Inflammatory macrophage treated with lipopolysaccharide for 4 hours (primary cell): ENCODE measurements at places on chromosomes 16 and 17.

GRCh38 chr17:75460295-75460694 is 3.9 kb downstream of the TMEM94 start:
- peak; percentile 27 for DNase-seq

GRCh38 chr16:35678-36305 is 17.6 kb downstream of the POLR3K start:
- DNase-seq, result no peak

DNA sequence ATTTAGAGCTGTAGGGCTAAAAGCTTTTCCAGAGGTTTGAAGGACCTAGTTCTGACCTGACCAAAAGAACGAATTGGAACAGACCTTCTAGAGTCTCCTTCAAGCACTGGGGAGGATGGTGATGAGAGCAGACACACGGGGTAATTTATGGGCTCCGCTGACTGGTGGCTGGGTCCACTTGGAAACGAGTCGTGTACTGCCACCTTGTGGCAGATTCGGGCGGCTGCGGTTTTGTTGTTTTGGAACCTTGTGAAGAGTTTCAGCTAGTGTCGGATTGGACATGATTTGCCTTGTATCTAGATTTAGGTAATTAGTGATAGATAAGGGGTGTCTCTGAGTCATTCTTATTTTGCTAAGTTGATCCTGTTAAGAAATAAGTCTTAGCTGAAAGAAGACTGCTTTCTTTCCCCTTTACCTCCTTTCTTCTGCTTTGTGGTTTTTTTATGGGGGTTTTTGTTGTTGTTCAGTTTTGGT is 98.9 kb downstream of the AATF start:
- peak; percentile 69 for DNase-seq

- peak; percentile 12 for DNase-seq
These were observed 95.8 kb upstream of the MPHOSPH6 start for GRCh38 chr16:82265809-82266208.

DNA sequence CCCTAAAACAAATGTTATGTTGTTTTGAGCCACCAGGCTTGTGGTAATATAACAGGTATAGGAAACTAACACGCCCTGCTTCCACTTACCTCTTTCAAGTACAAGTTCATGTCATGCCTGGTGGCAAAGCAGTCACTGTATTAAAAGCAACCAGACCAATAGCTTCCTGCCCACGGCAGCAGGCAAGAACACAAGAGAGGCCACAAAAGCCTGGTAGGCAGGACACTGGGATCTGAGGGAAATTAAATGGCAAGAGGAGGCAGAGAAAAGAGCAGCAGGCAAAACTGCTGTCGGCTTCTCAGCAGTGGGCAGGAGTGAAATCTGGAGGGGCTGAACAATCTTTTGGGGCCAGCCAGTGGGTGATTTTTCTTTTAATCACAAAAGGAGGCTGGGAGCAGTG is 2.2 kb downstream of the CYTH1 start:
- DNase-seq, result peak; percentile 47

DNA sequence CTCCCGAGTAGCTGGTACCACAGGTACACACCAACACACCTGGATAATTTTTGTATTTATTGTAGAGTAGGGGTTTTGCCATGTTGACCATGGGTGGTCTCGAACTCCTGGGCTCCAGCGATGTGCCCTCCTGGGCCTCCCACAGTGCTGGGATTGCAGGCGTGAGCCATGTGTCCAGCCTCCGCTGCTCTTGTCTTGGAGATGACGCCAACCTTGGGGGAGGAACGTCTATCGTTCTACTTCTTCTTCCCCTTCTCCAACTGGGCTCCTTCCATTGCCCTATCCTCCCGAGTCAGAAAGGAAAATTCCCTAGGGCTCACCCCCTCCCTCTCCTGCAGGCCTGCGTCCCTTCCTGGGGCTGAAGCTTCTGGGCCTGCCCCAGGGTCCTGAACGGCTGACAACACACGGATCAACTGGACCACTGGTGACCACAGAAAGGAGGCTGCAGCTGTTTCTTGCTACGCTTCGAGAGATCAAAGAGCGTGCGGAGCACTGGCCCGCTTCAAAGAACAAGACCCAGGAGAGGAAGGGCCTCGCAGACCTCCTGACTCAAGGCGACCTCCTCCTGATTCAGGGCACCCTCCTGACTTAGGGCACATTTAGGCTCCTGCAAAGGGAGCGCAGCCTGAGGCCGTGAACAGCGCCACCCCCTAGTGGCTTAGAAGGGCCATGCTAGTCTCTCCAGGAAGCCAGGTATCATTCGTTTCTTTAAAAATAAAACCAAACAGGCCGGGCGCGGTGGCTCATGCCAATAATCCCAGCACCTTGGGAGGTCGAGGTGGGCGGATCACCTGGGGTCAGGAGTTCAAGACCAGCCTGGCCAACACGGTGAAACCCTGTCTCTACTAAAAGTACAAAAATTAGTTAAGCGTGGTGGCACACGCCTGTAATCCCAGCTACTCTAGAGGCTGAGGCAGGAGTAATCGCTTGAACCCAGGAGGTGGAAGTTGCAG is 48.5 kb upstream of the HELZ start:
- peak; percentile 65 for DNase-seq

DNA sequence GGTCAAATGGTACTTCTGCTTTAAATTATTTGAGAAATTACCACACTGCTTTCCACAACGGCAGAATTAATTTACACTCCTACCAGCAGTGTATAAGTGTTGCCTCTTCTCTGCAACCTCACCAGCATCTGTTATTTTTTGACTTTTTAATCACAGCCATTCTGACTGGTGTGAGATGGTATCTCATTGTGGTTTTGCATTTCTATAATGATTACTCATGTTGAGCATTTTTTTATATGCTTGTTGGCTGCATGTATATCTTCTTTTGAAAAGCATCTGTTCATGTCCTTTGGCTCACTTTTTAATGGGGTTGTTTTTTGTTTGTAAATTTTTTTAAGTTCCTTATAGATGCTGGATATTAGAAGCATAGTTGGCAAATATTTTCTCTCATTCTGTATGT is 446.7 kb downstream of the PMP22 start:
- no peak for DNase-seq

DNA sequence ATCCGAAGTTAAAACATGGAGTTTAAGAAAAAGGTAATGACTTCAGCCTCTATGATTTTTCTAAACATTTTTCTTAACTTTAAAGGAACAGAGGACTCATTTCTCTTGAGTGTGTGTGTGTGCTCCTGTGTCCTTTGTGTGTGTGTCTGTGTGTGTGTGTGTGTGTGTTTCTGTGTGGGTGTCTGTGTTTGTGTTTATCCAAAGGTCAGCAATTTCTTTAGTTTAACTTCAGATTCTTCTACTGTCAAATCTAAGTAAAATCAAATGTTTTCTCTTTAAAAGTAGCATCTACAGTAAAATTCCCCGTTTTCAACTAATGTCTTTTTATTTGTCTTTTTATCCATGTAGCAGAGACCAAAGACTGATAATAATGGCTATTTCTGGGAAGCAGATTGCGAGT is 31.8 kb downstream of the HSBP1 start:
- DNase-seq, result no peak

DNA sequence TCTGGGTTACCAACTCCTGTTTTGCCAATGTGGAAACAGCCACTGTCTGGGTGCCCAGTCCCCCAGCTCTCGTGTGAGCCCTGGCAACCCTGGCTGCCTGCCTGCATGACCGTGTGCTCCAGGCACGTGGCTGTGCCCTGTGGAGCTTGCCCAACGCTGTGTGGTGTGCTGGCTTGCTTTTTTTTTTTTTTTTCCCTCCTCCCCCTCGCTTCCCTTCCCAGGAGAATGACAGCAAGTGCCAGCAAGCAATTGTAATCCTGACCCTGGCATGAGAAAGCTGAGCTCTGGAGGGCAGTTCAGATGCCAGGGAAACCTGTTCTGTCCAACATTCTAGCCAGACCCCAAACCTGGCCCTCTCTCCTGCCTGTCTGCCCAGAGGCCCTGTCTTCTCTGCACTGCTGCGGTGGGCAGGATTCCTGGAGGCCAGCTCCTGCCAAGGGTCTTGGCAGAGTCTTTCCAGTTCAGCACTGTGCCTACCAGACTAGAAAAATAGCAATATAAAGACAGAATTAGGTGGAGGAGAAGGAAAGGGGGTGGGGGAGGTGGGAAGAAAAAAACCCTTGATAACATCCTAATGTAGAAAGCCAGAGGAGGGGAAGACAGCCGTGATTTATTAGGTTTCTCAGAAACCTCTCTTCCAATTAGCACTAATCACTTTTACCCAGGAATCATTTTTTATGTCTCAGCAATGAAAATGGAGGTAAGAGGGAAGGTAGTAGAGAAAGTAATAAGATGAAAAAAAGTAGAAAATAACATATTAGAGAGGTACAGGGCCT is 9.0 kb downstream of the HLF start:
- DNase-seq, result no peak

- no peak for DNase-seq
These were observed 77.5 kb downstream of the ZNF423 start for GRCh38 chr16:49778202-49778930.

DNA sequence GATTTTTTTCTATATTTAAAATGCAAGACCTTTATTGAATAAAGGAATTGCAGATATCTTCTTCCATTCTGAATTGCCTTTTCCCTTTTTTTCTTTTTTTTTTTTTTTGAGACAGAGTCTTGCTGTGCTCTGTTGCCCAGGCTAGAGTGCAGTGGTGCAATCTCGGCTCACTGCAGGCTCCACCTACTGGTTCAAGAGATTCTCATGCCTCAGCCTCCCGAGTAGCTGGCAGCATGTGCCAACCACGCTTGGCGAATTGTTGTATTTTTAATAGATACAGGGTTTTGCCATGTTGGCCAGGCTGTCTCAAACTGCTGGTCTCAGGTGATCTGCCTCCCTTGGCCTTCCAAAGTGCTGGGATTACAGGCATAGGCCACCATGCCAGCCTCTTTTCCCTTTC is 151.5 kb downstream of the CEP112 start:
- no peak for DNase-seq

DNA sequence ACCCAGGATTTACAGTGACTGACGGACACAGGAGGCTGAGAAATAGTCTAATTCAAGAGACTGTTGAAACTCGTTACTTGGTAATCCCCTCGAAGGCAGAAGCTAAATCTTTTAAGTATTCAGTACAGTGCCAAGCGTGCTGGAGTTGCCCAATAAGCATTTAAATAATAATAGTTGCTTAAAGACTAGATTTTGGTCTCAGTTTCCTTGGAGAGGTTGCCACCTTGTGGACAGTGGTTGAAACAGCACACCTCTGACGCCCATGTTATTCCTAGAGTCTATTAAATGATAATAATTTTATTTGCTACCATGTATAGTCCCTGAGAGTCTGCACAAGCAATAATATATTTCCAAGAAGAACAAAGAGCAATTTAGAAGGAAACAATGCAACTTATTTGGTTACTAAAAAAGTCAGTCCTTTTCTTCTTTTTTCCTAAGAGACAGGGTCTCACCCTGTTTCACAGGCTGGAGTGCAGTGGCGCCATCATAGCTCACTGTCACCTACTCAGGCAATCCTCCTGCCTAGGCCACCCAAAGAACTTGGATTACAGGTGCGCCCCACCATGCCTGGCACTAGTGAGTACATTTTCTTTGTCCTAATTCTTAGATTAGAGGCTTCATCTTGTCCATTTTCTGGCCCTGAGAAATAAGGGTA is 138.0 kb upstream of the NUDT7 start:
- DNase-seq, result peak; percentile 59

DNA sequence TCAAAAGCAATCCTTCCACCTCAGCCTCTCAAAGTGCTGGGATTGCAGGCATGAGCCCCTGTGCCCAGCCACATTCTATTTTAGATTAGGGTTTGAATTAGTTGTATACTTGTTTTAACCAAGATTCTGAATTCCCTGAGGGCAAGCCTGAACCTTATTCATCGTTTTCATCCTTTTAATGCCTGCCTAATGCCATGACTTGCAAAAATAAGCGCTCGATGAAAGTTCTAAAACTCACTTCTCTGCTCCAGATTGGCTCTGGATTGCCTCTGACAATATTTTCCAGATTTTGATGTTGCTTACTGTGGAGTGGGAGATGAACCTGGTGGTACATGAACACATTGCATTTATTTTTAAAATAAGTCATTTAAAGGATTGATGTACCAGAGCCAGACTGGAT is 90.9 kb upstream of the CACNG3 start:
- no peak for DNase-seq

GRCh38 chr17:11140043-11140442 is 101.0 kb upstream of the SHISA6 start:
- DNase-seq, result no peak

- no peak for DNase-seq
These were observed 41.2 kb upstream of the RHOT1 start for GRCh38 chr17:32100971-32101631.

DNA sequence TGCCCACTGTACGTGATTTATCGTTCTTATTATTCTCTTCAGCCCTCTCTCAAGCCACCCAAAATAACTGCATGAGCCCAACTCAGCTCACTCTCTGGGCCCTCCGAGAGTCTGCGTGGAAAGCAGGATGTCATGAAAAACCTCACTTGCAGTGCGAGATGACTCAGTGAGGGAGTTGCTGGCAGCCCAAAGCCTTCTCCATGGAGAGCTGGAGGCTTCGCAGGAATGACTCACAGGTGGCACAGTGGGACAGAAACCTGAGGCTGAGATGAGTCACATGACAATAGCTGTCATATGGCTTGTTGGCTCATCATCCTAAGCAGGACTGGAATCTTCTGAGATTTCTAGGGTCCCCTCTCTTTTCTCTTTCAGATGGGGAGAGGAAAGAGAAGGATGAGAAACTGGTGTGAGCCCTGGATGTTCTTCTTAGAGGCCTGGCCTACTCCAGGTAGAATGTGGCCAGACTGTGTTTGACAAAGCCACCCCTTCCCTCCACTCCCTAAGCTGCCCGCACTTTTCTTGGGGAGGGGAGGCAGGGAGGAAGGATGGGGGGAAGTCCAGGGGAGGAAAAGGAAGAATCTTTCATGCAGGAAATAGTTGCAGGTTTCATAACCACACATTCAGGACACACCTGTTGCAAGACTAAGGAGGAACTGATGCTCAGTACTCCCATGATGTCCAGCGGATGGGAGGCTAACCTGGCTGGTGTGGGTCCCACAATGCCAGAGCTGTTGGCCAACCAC is 160.6 kb upstream of the RPL38 start:
- no peak for DNase-seq

DNA sequence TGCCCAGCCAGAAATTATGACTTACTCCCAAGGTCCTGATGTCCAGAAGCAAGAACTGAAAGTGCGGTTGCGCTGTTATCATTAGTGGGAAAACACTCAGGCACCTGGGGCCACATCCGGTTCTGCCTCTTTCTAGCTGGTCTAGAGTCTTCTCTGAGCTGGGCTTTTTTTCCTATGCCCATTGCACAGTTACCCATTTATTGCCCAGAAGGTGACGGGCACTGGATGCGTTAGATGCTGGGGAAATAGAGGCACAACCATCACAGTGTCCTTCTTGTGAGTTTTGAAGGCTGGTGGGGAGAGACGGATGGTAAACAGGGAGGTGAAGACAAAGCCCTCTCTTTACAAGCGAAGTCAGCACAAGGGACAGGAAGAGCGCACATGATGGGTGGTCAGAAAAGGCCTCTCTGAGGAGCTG is 37.7 kb downstream of the PLCG2 start:
- no peak for DNase-seq

- no peak for DNase-seq
These were observed 9.8 kb upstream of the ADAT1 start for GRCh38 chr16:75632857-75633256.

GRCh38 chr16:57444711-57445110 is 2.5 kb downstream of the CIAPIN1 start:
- DNase-seq, result peak; percentile 10
